ENCODE measurements at places on chromosomes 12 and 14.

DNA sequence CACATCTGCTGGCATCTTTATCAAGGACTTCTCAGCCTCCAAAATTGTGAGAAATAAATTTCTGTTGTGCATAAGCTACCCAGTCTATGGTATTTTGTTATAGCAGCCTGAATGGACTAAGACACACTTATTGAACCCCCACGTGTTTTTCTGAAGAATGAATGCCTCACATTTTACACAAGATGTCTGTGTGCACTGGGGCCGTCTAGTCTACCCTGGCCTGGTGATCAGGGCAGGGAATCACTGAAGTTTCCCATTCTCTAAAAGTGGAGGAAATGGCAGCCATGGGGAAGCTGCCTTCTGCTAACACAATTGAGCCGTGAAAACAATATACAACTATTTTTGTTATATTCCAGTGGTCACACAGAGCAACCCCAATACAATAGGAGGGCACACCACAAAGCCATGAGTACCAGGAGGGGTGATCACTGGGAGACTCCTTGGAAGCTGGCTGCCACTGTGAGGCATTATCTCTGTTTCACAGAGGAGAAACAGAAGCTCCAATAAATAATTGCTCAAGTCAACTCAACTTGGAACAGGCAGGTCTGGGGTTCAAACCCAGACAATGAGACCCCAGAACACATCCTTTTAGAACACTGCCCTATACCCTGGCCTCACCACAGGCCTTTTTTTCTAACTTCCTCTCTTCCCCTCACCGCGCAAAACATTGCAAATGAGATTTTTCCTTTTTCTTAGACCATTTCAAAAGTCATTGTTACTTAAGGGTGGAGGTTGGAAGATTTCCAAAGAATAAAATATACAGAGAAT lies 18.3 kb upstream of the LTA4H start:
- no peaks in the 10 kb centered on the region for H3K4me1 ChIP-seq
- no peaks in the 10 kb centered on the region for H3K36me3 ChIP-seq
- H3K4me3 ChIP-seq: no peak overlapping the region
- H3K27ac ChIP-seq: no peak overlapping the region

- no peak overlapping the region for H3K4me3 ChIP-seq
- DNase-seq: no peak
- no peaks in the 10 kb centered on the region for H3K36me3 ChIP-seq
- H3K4me1 ChIP-seq: peaks cover 10% of the 10 kb centered on the region
Observed at GRCh38 chr14:54253195-54253947, 143.4 kb upstream of the CDKN3 start.

DNA sequence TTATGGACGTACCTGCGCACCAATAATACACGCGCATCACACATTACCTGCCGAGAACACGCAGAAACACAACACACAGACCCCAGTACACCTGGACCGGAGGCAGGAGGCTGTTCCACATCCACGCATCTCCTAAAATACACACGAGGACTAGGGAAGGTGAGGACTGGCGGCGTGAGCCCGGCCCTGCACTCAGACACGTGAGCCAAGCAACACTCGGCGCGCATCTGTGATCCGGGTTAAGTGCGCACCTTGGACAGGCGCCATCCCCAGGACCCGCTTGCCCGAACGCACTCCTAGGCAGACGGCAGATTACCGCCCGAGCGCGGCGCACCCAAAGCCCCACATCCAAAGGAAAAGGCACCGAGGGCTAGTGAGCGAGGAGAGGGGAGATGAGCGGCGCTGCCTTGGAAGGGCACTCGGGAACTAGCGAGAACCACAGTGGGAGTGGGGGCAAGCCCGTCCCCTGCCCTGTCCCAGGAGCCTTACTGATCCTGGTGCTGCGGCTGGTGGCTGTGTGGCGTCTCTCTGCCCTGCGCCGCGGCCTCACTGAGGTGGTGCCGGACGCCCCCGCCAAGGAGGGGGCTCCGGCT lies 417 bp downstream of the GLS2 start:
- H3K27me3 ChIP-seq: peaks cover 63% of the 10 kb centered on the region
- peak overlapping the region; percentile 93 for H3K4me3 ChIP-seq
- H3K36me3 ChIP-seq: peaks cover 4% of the 10 kb centered on the region
- no peak for DNase-seq
- peak overlapping the region; percentile 81 for H3K27ac ChIP-seq
- H3K4me1 ChIP-seq: peaks cover 10% of the 10 kb centered on the region

GRCh38 chr14:94180655-94181271 lies 6.6 kb downstream of the PPP4R4 start:
- DNase-seq: no peak
- peaks cover 56% of the 10 kb centered on the region for H3K27me3 ChIP-seq
- no peak overlapping the region for H3K4me3 ChIP-seq
- H3K36me3 ChIP-seq: no peaks in the 10 kb centered on the region
- no peak overlapping the region for H3K27ac ChIP-seq

GRCh38 chr14:90332271-90332584 lies 487 bp upstream of the NRDE2 start:
- H3K27ac ChIP-seq: peak overlapping the region; percentile 94
- peaks cover 4% of the 10 kb centered on the region for H3K36me3 ChIP-seq
- peaks cover 19% of the 10 kb centered on the region for H3K4me1 ChIP-seq
- no peak for DNase-seq

DNA sequence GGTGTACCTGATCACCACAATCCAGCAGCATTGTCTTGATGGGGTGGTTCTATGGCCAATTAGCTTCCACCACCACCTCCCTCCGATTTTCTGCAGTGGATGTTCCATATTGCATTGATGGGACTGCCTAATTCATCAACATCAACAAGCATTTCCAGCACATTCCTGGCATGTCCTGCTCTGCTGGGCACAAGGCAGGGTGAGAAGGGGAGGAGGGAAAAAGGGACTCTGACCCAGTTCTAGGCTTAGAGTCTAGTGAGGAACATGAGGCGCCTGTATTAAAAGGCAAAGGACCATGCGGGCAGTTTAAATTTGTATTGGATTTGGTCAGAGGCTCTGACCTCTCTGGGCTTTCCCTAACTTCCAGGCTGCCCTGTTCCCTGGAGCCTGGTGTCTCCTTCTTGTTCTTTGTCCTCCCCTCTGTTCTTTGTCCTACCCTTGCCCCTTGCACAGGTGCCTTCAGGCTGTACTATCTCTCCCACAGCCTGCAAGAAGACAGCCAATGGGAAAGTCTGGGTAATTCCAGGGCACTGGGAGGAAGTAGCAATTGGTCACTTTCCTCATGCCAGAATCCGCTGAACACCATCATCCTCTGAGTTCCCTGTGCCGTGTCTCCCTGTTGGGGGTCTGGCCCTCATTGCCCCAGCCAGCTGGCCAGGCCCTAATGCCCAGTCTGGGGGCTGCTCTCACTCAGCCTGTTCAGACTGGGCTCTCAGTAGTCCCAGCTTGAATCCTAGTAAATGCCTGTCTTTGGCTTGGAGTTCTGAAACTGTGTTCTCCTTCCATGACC lies 43.3 kb downstream of the TSPAN11 start:
- H3K4me3 ChIP-seq: peak overlapping the region; percentile 40
- H3K36me3 ChIP-seq: peaks cover 12% of the 10 kb centered on the region
- H3K4me1 ChIP-seq: peaks cover 14% of the 10 kb centered on the region
- H3K27me3 ChIP-seq: peaks cover 51% of the 10 kb centered on the region
- no peak for DNase-seq
- peak overlapping the region; percentile 62 for H3K27ac ChIP-seq

DNA sequence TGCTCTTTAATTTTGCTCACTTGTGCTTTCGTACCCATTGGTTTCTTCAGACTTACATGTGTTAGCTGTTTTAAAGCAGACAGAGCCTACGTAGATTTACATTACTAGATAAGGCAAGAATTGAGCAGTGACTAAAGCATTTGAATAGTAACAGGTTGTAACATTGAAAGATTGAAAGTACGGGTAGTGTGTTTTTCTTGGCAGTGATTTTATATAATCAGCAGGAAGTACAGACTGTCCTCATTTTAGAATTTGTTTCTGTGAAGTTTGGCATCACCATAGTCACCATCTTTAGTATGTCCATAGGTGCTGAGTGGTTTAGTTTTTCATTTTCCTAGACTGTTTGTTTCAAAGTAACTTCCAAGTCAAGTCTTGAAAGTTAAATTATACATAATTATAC lies 14.0 kb downstream of the RTRAF start:
- no peak overlapping the region for H3K27ac ChIP-seq
- H3K27me3 ChIP-seq: no peaks in the 10 kb centered on the region
- peaks cover 22% of the 10 kb centered on the region for H3K36me3 ChIP-seq
- no peak for DNase-seq

GRCh38 chr14:104721505-104722431 lies 2.3 kb upstream of the ADSS1 start:
- DNase-seq: no peak
- H3K27ac ChIP-seq: no peak overlapping the region
- H3K27me3 ChIP-seq: no peaks in the 10 kb centered on the region

DNA sequence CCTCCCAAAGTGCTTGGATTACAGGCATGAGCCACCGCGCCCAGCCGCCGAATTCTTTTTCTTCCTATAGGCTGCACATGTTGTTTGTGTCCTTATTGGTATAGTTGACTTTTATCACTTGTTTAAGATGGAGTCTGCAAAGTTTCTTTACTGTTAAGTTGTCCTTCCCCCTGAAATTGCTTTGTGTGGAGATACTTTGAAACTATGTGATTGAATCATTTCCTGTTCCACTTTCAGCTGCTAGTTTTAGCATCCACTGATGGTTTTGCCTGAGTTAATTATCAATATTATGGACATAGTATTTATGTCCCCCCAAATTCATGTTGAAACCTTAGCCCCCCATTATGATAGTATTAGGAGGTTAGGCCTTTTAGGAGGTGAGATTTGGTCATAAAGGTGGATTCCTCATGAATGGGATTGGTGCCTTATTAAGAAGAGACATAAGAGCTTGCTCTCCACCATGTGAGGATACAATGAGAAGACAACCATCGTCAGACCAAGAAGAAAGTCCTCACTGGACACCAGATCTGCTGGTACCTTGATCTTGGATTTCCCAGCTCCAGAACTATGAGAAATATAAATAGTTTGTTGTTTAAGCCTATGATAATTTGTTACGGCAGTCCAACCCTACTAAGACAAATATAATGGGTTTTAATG lies 34.9 kb downstream of the PPHLN1 start:
- H3K4me1 ChIP-seq: peaks cover 3% of the 10 kb centered on the region
- H3K27me3 ChIP-seq: no peaks in the 10 kb centered on the region
- H3K36me3 ChIP-seq: peaks cover 19% of the 10 kb centered on the region
- H3K27ac ChIP-seq: no peak overlapping the region

DNA sequence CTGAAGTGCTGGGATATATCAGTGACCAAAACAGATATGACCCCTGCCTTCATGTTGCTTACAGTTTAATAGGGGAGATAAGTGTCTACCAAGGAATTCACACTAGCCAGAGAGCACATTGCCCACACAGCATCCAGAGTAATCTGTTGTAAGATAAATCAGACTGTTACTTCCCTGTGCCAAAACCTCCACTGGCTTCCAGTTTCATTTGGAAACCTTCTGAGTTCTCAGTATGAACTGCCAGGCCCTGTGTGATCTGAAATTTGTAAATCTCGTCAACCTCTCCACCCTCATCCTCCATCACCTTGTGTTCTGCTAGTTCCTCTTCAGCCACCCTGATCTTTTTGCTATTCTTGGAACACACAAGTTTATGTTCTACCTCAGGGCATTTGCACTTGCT lies 154.7 kb downstream of the ETV6 start:
- no peak overlapping the region for H3K27ac ChIP-seq
- H3K4me3 ChIP-seq: no peak overlapping the region
- H3K27me3 ChIP-seq: no peaks in the 10 kb centered on the region
- no peak for DNase-seq
- no peaks in the 10 kb centered on the region for H3K4me1 ChIP-seq
- peaks cover 32% of the 10 kb centered on the region for H3K36me3 ChIP-seq

DNA sequence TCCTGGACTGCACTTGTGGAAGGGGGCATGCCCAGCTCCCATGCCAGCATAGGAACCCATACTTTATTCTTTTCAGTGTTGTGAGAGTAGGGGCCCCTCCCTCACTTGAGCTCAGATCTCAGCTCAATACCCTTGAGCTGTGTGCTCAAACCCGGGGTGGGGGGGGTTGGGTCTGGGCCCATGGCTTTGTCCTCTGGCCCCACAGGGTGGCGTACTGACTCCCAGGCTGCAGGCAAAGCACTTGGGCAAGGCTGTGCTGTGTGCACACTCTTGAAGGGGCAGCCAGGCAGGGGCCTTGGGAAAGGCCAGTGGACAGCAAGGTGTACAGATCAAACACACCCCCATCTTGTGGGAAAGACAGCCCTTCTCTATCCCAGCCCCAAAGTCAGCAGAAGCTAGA lies 81.8 kb downstream of the WIF1 start:
- H3K36me3 ChIP-seq: no peaks in the 10 kb centered on the region
- H3K4me1 ChIP-seq: peaks cover 5% of the 10 kb centered on the region
- peaks cover 7% of the 10 kb centered on the region for H3K27me3 ChIP-seq

GRCh38 chr12:46450279-46450748 lies 77.7 kb upstream of the SLC38A2 start:
- H3K27ac ChIP-seq: peak overlapping the region; percentile 29
- DNase-seq: no peak
- H3K4me3 ChIP-seq: no peak overlapping the region
- no peaks in the 10 kb centered on the region for H3K36me3 ChIP-seq

GRCh38 chr14:71533390-71533789 lies 398.8 kb upstream of the RGS6 start:
- DNase-seq: no peak
- no peak overlapping the region for H3K4me3 ChIP-seq

DNA sequence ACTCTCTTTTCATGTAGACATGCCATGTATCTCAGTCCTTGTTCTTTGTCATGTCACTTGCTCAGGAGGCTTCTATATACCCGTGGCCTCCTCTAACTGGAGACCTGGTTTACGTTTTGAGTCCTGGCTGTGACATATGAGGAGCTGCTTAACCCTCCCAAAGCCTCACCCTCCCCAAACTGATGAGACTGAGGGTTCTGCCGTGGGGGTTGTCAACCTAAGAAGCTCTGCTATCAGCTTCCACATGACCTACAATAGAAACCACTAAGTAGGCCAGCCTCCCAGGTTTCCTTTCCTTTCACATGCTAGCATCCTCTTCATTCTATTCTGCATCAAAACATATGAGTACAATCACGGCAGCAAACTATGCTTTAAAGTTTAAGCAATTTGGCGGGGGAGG lies 76.8 kb upstream of the WSCD2 start:
- peaks cover 25% of the 10 kb centered on the region for H3K4me1 ChIP-seq

DNA sequence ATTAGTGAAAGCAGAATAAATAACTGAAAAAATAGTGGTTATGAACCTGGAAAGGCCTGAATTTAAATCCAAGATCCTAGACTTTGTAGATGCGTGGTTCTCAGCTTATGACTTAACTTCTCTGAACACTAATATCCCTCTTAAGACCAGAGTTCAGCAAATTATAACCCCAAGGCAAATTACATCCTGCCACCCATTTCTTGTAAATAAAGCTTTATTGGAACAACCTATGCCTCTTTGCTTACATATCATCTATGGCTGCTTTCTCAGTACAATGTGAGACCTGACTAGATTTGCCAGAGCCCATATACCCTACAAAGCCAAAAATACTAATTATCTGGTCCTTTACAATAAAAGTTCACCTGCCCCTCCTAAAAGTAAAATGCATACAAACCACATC lies 199.1 kb downstream of the MED13L start:
- no peaks in the 10 kb centered on the region for H3K27me3 ChIP-seq
- DNase-seq: no peak
- no peak overlapping the region for H3K4me3 ChIP-seq
- no peaks in the 10 kb centered on the region for H3K36me3 ChIP-seq
- H3K27ac ChIP-seq: no peak overlapping the region

- H3K4me1 ChIP-seq: peaks cover 55% of the 10 kb centered on the region
- DNase-seq: no peak
- peak overlapping the region; percentile 24 for H3K27ac ChIP-seq
- H3K36me3 ChIP-seq: no peaks in the 10 kb centered on the region
- no peak overlapping the region for H3K4me3 ChIP-seq
Observed at GRCh38 chr12:68453876-68454275, 121.7 kb upstream of the MDM1 start.
